Skeletal muscle cell (primary cell): ENCODE measurements at places on chromosomes 6 and 20.

- no peak for DNase-seq
These were observed 243.9 kb downstream of the DLL1 start for GRCh38 chr6:170046791-170047626.

- no peak for DNase-seq
These were observed 1.6 kb upstream of the LATS1 start for GRCh38 chr6:149719531-149719930.

DNA sequence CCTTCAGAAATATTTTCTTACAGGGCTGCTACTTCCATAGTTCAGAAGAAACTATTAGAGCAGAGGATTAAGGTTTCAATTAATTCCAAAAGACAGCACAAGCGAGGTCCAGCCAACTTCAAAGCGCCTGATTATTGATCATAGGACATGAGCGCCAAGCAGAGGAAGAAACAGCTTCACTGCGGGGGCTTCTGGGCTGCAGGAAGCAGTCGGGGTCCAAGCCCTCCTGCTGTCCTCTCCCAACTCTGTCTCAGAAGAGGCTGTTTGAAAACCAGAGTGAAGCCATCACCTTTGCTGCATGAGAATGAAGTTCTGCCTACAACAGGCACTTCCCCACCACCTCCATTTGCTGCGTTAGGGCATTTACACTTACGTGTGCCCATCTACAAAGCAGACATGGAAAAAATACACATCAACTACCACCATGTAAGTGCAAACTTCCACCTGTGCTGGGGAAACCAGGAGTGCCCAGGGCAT is 23.9 kb downstream of the SUMO4 start:
- no peak for DNase-seq

DNA sequence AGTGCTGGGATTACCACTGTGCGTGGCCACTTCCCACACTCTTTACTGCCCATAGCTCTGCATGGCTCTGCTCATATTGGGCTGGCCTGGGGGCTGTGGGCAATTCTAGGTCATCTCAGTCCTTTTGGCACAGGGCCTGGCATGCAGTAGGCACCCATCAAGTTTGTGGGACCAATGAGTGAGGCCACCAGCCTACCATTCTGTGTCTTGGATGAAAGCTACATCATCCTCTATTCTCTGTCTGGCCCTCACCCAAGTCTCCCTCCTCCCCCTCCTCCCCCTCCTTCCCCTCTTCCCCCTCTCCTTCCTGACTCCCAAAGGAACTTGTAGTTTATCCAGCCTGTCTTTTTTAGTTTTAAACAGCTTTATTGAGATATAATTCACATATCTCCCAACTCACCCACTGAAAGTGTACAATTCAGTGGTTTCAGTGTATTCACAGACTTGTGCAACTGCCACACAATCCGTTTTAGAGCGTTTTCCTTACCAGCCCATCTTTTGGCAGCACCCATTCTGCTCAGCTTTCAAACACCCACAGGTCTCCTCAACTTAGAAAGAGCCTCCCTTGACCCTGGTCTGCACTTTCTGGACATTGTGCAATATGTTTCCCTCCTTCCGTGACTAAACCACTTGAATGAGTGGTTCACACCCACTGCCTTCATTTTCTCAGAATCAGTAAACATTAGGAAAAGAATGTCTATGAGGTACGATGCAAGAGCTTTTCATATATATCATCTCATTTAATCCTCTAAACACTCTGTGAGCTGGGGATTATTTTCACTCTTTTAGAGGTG is 21.5 kb upstream of the MRPS18A start:
- DNase-seq, result peak; percentile 91

DNA sequence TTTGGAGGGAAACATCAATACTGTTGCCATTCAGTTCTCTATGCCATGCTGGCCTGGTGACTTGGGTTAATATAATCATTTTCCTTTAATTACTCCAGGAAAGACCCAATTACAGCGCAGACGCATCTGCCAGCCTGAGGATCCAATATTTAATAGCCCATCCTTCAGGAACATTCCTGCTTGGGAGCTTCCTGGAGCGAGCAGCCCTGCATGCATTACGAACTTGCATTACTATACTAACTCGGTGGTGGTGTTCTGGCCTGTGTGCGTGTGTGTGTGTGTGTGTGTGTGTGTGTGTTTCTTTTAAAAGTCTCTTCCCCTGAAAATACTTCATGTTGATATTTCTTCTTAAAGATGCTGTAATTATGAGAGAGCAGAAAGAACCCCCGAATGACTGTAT is 26.5 kb downstream of the PMEPA1 start:
- DNase-seq, result no peak

DNA sequence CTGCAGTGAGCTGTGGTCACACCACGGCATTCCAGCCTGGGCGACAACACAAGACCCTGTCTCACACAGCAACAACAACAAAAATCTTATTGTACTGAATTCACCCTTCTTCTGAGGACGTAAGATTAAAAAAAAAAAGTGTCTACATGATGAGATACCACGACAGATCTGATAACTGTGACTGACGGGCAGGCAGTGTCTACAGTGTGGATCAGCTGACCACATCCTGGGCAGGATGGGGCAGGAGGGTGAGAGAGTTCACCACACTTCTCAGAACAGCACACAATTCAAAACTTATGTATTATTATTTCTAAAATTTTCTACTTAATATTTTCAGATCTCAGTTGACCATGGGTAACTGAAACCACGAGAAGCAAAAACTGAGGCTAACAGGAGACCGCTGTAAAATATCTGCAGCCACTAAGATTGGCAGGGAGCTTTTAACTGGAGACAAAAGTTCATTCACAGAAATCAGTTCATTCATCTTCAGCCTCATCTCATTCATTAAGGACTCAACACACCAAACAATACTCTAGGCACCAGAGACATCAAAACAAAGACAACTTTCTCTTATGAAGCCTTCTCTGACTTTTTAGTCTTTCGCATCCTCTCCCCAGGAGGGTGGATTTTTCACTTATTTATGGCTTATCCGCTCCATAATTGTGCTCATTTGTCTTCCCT is 15.7 kb upstream of the NHSL1 start:
- no peak for DNase-seq

DNA sequence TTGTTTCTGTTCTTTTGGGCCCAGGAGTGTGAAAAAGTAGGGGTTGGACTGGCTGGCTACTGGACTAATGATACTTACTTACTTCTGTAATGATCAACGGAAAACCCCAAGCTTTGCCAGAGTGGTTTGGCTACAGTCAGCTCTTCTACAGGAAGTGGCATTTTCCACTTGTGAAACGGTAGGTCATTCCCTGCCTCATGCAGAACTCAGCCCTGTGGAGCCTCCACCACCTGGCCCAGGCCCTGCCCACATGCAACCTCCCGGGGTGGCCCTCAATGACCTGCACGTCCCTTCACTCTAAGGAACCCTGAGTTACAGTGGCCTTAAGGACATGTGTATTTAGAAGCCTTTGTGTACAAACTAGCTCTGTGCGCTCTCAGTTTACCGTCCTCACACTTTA is 140.4 kb downstream of the DTNBP1 start:
- DNase-seq, result no peak

DNA sequence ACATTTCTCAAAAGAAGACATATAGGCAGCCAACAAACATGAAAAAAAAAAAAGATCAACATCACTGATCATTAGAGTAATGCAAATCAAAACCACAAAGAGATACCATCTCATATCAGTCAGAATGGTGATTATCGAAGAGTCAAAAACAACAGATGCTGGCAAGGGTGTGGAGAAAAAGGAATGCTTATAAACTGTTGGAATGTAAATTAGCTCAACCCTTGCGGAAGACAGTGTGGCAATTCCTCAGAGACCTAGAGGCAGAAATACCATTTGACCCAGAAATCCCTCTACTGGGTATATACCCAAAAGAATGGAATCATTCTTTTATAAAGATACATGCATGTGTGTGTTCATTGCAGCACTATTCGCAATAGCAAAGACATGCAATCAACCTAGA is 303.8 kb upstream of the THEMIS start:
- no peak for DNase-seq

DNA sequence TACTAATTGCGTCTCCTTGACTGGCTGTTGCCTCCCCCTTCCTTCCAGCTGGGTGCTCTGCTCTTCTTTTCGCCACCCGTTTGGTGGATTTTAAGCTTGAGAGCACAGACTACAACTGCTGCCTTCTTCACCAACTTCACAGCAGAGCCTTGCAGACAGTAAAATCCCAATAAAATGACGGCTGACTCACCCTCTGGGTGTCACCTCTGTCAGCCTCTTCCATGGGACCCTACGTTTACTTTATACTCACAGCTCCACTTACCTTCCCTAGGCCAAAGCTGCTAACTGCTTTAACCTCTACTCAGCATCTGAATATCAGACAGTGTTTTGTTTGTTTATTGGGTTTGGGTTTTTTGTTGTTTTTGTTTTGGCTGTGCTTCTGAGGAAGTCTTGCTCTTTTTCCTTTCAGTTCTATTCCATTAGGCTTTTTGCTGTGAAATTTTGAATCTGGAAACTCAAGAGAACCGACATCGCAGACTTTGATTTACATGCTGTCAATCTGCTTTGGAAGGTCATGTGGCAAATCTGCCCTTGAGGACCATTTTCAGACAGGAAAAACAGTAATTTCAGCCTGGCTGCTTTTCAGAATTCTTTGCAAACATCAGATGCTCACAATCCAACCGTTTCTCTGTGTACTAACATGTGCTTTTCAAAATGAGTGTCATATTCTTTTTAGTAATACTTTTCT is 2.4 kb downstream of the AGPAT4 start:
- no peak for DNase-seq

DNA sequence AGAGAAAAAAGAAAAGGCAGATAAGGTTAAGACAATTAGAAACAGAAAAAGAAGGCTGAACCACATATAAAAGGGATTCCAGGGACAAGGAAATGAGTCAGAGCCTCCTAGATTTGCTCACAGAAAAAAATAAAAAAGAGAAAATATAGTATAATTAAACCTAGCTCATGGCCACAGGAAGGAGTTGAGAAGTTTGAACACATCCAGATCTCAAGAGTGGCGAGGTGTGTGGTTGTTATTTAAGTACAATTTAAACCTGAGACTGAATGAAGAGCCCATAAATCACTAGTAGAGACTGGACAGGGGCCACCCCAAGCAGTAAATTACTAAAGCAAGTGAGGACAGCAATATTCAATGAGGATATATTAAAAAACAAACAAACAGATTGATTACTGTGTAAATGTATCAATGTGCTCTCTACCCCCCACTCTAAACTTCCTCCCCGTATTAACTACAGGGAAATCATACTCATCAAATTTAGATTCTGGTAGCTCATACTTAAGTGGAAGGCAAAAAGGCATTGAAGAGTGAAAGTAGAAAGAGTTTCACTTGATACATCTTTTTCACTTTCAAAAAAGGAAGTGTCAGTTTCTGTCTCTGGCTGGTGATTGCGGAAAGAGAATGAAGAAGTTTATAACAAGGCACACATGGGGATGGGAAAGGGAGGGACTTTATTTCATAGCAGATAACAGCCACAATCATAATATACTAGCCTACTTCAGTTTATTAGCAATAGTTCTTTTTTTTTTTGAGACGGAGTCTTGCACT is 49.3 kb upstream of the SCAF8 start:
- DNase-seq, result peak; percentile 13

- no peak for DNase-seq
These were observed 139.6 kb upstream of the NOX3 start for GRCh38 chr6:155595284-155595683.

GRCh38 chr6:154197196-154197860 is 158.3 kb downstream of the OPRM1 start:
- peak; percentile 3 for DNase-seq
